ENCODE measurements at places on chromosomes 5 and 9. TPM values are rescaled to one million over a fixed set of nuclear protein-coding genes. Genes with fewer than 3 reads are reported as not detected.

DNA sequence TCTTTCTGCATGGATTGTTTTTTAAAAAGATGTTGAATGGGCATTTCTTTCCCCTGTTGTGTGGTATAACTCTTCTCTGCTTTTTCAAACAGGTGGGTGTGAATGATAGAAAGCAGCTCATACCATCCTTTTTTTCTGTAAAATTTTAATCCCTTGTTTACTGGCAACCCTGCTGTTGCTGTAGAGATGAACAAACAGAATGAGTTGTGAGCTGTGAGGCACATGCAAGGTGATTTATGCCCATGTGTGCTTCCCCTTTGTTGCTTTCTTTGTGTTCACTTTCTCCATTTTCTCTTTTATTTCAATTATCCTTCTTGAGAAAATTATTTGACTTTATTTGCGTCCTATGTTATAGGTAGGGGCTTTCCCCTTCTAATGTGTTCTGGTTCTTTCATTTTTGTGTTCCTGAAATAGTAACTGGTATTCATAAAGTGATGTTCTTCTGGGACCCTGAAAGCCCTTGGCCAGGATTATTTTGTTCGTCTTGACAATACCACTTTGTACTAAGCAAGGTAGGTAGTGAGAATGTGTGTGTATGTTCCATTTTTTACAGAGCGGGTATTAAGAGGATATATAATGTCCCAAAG lies 79.9 kb downstream of the AOPEP start:
- DNase-seq: no peak

GRCh38 chr5:113199122-113199905 lies 222.7 kb downstream of the DCP2 start:
- no peak for DNase-seq

DNA sequence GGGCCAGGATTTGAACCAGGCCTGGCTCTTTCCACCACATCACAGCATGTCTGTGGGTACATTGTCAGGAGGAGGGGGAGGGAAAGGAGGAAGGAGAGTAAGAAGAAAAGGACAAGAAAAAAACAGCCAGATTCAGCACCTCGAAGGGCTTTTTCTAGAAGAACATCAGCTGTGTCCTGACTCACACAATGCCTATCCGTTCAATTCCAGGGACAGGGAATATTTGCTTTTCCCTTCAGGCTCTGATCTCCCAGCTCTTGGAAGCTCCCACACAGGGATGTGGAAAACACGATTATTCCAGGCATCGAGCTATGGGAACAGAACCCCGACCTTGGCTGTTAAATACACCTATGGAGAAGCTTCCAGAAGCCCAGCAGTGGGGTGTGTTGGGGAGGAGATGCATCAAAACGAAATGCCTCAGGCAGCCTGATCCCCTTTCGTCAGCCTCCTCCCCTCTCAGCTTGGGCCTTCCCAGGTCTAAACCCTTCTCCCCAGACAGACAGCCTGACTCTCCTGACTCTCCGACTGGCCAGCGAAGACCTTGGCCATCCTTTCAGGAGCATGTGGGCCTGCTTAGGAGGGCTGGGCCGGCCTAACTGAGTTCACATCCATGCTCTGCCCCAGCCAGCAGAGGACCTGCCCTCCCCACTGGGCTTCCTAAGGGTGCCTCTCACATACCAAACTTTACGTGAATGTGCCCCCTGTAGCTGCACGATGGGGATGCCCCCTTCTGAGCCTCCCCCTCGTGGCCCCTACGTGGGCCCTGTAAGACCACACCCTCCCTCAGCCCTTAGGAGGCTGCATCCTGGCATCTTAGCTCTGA lies 54.4 kb downstream of the NEURL1B start:
- no peak for DNase-seq

GRCh38 chr5:144194144-144194543 lies 23.5 kb downstream of the KCTD16 start:
- DNase-seq: no peak

DNA sequence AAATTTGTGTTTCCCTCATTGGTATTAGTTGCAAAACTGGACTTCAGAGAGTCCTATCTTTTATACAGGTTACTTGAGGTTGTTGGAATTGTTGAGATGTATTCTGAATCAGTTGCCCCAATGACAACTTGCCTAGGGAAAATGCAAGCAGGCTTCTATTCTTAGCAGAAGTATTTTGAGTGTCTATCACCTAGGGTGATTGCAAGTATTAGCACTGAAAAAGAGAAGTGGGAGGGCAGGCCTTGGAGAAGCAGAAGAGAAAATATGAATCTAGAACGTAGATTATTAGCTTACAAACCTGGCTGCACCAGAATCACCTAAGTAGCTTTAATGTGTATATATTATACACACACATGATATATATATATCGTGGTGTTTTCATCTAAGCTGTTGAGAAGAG lies 43.2 kb downstream of the ADAMTS12 start:
- DNase-seq: no peak

Gene C5orf24
- 26.2 TPM for total RNA-seq

- DNase-seq: peak; percentile 72
Measured at GRCh38 chr9:131178382-131178781, 53.0 kb downstream of the NUP214 start.

DNA sequence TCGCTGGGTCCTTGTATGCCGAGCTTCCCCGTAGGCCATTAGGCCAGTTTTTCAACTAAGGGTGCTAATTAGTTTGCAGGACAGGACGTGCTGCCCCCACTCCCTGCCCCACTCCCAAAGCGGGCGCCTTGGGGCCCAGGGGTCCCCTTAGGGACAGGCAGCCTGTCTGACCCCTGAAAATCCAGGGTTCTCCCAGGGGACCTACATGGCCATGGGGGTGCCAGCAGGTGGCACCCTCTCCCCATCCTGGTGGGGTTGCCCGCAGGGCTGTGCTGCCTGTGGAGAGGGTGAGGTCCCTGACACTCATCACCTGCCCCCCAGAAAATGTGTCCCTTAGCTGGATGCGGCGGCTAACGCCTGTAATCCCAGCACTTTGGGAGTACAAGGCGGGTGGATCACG lies 8.5 kb upstream of the CCDC187 start:
- DNase-seq: peak; percentile 26

DNA sequence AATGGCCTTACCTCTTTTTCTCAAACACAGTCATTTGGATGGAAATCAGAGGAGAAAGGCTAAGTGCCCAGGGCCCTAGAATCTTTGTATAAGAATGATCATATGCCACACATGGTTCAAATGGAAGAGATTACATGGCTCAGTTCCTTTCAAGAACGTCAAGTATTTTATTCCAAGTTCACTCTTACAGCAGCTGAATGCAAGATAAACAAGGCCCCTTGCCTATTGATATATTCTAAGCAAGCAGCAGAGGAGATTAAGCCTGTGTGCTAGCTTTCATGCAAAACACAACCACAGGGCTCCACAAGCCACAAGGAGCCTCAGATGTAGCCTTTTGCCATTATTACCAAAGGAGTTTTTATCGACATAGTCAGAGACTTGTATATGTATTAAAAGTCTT lies 55.3 kb upstream of the SLCO6A1 start:
- DNase-seq: no peak

DNA sequence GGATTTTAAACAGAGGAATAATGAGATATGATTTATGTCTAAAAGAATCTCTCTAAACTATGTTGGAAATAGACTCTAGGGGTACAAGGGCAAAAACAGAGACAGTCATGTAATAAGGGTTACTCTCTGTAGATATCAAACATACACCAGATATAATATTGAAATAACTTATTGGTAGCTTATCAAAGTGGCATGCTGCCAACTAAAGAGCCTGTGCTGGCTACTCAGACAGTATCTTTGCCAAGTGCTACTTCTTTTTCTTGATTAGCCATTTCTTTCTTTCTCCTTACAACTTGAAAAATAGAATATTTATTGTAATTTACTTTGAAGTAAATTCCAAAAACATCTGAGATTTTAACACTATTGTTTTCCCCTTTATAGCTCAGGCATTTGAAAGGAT lies 34.9 kb downstream of the ZFYVE16 start:
- DNase-seq: no peak

Gene PCDHGA8
- total RNA-seq: 0.03 TPM

GRCh38 chr9:34256104-34256503 lies 73.0 kb downstream of the KIF24 start:
- DNase-seq: no peak

GRCh38 chr5:54753034-54753433 lies 232.4 kb downstream of the ESM1 start:
- no peak for DNase-seq

DNA sequence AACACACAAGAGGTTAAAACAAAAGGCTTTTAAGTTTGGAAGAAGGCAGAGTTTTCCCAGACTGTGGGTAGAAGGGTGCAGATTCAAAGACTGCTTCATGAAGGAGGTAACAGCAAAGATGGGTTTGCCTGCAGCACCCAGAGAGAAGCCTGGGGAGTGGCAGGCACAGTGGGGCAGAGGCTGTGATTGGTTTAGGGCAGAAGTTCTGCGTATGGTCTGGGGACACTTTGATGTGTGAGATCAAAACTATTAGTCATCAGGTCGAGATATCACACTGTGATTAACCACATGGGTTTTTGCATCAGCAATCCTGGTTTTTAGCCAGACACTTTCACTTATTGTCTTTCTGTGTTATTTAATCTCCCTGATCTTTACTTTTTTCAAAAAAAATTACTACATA lies 188.8 kb upstream of the GLRA1 start:
- no peak for DNase-seq

DNA sequence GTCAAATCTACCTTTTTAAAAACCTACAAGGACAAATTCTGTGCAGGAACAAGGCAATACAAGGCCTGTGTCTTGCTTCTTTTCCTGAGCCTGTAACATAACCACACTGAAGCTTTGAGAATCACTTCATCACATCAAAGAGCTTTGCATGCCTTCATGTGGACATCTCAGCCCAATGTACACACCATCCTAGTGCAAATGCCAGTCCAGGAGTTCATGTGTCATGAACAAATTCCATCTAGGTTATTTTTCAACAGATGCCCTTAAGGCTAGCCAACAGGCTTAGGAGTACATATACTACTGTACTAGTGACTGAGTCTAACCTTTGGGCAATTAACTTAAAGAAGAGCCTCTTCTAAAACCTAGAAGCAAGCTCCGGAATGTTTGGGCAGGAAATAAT lies 106.4 kb downstream of the CDH10 start:
- no peak for DNase-seq

- DNase-seq: no peak
Measured at GRCh38 chr5:80215523-80215922, 40.3 kb downstream of the SERINC5 start.

Gene CCL27
- not detected for total RNA-seq

Gene ARHGEF39
- total RNA-seq: 15.5 TPM

DNA sequence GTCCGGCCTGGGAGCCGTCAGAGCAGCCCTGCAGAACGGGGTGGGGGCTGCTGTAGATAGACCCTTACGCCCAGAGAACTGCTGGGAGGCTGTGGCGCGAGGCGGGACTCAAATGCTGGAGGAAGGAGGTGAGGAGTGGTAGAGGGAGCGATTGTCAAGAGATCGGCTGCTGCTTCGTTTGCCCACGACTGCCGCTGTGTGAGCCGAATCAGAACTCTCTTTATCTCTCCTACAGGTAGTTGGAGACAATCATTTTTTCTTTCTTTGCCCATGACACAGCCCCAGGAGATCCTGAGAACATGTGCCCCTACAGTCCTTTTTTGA lies 456 bp downstream of the ZNF79 start:
- DNase-seq: no peak

DNA sequence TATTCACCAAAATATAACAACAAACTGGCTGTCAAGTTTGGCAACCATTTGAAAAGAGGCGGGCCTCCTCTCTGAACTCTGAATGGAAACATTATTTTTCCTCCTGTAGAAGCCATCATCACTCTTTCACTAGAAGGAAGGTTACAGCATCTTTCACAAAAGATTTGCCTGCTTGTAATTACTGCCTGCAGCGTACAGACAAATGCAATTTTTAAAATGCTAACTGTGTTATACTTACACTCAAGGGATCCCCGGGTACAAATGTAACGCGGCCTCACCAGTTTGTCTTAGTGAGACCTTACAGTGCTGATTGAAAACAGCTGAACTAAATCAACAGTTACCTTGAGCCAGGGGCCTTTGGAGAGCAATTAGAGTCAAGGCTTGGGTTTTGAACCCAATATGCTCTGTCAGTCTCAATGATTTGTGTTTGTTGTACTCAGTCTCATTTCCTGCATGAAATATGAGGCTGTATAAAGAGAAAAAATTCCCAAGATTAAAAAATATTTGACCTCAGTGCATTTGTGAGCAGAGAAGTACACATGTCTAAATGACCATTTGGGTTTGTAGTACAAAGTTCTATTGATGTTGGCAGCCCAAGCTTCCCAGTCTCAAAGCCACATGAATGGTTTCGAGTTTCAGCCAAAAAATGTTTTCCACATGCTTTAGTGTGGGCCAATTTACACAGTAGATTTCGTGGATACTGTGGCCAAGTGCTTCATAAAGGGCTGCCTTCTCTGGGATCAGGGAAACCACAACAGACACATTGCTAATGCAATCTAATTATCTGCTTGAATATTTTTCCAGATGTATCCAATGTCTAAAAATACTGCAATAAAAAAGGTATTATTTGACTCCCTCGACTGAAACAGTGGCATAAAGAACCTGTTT lies 500.0 kb downstream of the SPATA31D1 start:
- peak; percentile 46 for DNase-seq

Gene FCN2
- not detected for total RNA-seq

DNA sequence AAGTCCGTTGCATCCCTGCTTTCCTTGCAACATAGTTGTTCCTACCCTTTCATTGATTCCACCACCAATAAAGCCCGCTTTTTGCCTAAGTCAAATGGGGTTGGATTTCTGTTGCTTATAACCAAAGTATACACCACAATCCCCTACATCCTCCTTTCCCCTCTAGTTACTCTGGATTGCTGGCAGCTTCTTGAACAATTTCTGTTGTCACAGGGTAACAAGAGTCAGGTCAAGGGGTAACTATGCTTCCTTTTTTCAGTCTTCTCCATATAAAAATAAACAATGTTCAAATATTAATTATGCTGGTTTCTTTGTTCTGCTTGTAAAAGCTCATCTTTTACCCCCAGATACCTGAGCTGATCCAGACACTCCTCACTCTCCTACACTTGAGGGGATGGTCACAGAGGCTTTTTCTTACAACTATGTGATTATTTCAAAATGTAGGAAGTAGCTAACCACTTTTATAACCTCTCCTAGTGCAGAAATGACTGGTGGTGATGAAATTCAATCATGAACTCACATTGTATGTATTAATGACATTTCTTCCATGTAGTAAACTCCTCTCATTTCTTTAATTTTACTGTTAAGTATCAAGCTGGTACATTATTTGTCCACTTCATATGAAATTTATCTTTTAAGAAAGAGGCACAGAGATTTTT lies 136.5 kb downstream of the SNX18 start:
- no peak for DNase-seq

DNA sequence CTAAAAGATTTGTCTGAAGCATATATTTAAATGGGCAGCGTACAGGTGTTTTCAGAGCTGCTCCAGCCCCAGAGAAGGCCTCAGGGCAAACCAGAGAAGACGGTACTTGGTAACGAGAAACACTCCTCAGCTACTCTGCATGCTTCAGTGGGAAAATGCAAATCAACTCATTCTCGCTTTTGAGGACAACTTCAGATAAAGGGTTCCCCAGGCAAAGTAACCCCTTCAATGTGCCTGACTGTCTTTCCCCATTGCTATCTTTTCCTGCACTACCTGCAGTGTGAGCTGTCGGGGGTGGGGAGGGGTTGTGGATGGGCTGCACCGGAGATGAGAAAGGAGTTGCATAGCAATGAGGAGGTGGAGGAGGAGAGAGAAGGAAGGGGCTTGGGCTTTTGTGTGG lies 339.7 kb upstream of the CLINT1 start:
- no peak for DNase-seq

GRCh38 chr5:19564036-19564435 lies 424.0 kb downstream of the CDH18 start:
- no peak for DNase-seq

Data from MG63 (cell line).